SJCRH30 (cell line): ENCODE measurements at places on chromosomes 5 and 9.

- DNase-seq, result no peak
These were observed 391.3 kb downstream of the DIRAS2 start for GRCh38 chr9:90251316-90251715.

GRCh38 chr9:129840034-129840433, 4.8 kb downstream of the USP20 start:
- DNase-seq, result no peak

- DNase-seq, result no peak
These were observed 71.9 kb upstream of the GRHPR start for GRCh38 chr9:37350486-37351190.

GRCh38 chr5:178462076-178462475, 128.1 kb downstream of the COL23A1 start:
- no peak for DNase-seq

GRCh38 chr5:151862811-151863472, 61.7 kb downstream of the GLRA1 start:
- no peak for DNase-seq

DNA sequence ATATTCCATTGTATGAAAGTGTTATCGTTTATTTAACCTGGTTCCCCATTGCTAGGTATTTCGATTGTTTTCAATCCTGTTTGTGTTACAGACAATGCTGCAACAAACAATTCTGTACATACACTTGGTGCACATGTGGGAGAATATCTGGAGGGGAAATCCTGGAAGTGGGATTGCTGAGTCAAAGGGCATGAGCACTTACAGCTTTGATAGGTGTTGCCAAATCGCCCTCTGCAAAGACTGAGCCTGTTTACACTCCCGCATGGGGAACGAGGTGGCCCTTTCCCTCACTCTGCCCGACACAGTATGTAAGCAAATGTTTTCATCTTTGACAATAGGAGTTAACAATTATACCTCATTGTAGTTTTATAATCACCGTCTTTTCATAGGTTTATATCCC, 66.2 kb downstream of the PDE6A start:
- no peak for DNase-seq

GRCh38 chr5:95641741-95642220, 4.8 kb upstream of the RFESD start:
- DNase-seq, result no peak

- DNase-seq, result no peak
These were observed 3.8 kb upstream of the ZNF782 start for GRCh38 chr9:96858018-96858573.

- peak; percentile 81 for DNase-seq
These were observed 54.1 kb upstream of the ABL1 start for GRCh38 chr9:130780865-130781504.

GRCh38 chr9:118455259-118455658, 751.1 kb downstream of the TLR4 start:
- peak; percentile 19 for DNase-seq

GRCh38 chr5:97026721-97027120, 90.8 kb downstream of the LNPEP start:
- DNase-seq, result no peak

GRCh38 chr5:127447827-127448226, 69.6 kb upstream of the PRRC1 start:
- DNase-seq, result no peak

DNA sequence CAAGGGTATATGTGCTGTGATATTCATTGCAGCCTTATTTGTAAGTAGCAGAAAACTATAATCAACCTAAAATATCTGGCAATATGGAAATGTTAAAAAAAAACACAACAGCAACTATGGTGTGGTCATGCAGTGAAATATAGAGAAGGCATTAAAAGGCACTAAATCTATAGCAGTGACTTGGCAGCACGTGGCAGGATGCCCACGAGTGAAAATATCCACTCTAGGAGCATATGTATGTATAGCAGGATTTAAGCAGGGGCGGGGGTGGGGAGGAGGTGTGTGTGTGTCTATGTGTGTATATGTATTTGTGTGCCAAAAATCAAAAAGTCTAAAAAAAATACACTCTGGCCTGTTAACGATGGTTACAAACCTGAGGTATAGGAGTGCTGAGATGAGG, 115.6 kb downstream of the RPS23 start:
- DNase-seq, result no peak

DNA sequence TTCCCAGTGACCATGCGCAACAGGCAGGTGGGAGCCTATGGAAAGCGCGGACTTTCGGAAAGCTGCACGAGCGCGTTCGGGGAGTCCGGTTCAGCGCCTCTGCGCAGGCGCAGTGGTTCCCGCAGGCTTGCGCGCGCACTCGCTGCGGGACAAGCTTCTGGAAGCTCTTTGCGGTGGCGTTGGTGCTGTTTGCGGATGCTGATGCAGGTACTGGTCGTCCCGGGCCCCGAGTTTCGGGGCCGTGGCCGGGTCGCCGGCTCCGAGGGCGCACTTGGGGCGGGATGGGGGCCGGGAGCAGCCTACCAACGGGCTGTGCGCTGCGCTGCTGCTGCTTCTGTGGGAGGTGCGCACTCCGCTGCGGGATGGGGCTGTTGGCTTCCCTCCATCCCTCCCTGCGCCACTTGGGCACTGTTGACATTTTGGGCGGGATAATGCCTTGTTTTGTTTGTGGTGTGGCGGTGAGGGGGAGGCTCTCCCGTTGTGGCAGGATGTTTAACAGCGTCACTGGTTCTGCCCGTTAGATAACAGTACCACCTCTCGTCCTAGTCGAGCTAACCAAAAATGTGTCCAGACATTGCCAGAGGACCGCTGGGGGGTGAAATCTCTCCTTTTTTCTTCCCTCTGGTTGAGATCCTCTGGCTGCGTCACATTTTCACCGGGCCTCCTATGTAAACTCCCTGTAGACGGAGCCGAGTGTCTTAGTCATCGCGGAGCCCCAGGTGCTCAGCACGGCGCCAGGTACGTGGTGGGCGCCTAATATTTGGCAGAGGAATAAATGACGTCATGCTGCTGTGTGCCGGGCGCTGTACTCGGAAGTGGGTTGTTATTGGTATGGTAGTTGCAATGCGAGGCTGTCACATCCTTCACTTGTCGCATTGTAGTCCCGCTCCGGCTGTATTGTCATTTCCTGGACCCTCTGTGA, at the start of gene ZNF483:
TSS of gene ZNF483 (plus strand) at position 124 of the 922 bp plus-strand sequence. CDS start 2,217 bp downstream, outside the sequence.
- DNase-seq, result peak; percentile 94

DNA sequence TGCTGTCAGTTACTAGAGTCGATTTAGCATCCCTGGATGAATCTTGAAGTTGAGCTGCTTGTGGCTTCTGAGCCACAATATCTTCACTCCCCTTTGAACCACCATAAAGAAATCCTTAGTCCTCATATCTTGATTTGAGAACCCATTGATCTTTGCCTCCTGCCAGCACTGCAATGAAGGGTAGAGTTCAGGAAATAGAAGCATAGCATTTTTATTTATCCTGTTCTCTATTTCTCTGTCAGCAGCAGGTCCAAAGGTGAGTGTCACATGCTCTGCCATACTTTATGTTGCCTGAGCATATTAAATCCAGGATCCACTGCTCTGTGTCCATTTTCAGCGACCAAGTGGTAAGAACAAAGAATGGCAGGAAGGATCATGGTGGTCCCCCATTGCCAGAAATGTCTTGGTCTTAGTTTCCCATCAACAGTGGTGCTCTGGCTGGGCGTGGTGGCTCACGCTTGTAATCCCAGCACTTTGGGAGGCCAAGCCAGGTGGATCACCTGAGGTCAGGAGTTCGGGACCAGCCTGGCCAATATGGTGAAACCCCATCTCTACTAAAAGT, 80.2 kb upstream of the PANK3 start:
- no peak for DNase-seq

DNA sequence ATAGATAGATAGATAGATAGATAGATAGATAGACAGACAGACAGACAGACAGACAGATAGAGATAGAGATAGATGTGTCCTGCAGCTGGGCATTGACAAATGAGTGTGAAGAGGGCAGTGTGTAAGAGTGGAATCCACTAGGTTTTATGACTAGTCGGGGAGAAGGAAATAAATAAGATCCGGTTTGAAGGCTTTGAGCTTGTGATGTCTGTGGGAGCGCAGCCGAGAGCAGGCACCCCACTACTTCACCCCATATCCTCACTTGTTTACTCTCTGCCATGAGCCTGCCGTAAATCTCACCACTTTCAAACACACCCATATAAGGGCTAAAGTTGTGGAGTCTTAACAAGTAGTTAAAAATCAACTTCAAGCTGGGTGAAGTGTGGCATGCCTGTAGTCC, 1.4 kb upstream of the SUSD1 start:
- no peak for DNase-seq

DNA sequence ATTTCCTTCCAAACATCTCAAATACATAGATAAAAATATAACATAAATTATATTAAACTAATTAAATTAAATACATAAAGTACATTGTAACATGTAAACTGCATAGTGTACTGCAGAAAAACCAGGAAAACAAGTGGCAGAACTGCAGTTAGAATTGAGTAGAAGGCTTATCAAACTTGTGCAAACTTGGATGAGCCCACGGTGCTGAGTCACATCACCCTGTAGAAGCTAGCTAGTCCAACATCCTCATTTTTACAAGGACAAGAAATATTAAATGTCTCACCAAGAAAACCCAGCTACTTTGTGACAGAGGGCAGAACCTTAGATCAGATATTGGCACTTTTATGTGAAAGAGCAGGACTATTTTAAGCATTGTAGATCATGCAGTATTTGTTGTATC, 807.9 kb upstream of the NUDT12 start:
- DNase-seq, result no peak

GRCh38 chr9:91900055-91900796, 49.8 kb downstream of the ROR2 start:
- no peak for DNase-seq

GRCh38 chr5:132797651-132798050, 15.5 kb upstream of the SOWAHA start:
- DNase-seq, result no peak

- no peak for DNase-seq
These were observed 7.4 kb upstream of the FBXO10 start for GRCh38 chr9:37583522-37584121.

DNA sequence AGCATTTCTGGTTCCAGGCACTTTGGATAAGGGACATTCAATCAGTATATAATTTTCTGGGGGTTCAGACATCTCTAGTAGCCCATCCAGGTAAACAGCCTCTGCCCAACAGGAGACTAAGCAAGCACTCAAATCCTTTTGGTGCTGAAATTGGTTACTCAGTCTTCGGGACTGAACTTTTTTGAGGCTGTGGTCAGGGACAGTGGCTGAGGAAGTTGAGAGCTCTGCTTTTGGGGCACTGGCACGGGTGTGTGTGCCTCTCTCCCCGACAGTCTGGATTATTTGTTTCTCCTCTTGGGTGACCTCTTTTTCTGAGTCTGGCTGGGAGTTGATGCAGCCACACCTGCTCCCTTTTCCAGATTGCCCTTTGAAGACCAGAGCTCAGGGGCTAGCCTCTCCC, 47.6 kb downstream of the ACER2 start:
- peak; percentile 9 for DNase-seq

DNA sequence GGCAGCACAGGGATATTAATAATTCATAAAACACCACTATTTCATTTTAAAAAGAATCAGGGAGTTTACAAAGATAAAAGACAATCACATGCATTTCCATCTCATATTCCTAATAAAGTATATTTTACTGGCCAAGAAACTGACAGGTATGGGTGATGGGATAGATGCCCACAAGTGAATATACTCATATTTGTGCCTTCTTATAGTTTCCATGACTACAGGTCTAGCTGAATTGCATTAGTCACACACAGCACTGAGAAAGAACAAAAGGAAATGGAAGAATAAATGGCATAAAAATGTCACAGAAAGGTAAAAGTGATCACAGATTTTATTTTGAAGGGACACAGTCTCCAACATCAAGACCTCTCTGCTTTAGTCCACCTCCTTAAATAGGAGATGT, 193.5 kb downstream of the PLK2 start:
- peak; percentile 16 for DNase-seq

DNA sequence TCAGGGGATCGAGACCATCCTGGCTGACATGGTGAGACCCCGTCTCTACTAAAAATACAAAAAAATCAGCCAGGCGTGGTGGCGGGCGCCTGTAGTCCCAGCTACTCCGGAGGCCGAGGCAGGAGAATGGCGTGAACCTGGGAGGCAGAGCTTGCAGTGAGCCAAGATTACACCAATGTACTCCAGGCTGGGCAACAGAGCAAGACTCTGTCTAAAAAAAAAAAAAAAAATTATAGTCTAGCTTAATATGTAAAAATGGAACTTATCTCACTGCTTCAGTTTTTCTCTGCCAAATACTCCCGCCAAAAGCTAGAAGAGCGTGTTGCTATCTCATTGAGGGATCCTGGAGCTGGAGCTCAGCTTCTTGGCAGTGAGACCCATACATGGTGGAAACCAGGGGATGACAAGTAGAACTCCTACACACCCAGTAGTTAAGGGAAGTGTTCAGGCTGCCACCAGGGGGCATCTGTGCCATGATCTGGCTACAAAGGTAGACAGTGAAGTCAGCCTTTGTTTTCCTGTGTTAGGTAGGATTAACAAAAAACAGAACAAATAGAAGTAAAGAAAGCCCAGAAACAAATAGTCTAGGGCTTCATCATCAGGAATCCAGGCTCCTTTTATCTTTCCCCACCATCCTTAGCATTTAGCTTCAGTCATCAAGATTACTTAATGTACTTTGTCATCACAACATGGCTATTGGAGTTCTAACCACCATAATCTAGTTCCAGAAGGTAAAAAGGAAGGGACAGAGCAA, 33.6 kb upstream of the GLIPR2 start:
- peak; percentile 89 for DNase-seq

DNA sequence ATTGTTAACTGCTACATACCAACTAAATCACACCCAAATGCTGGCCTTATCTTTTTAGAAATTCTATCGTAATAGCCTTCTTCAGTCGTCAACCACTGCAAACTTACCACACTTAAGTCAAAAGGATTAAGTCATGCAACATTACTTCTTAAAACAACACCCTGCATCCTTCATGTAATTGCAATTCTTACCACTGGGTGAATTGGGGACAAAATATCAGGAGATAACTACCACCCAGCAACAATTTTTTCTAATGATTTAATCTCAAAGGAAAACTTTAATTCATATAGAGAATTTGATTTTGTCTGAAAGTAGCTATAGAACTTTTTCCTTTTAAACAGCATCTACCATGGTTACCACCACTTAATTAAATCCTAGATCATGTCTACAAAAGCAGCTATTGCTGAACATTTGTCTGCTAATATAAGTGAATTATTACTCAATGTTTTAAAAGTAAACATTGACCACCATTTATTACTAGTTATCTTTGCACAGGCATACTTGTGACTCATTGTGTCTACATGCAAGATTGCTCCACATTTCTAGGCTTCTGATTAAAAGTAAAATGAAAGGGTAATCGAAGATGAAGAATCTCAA, 10.5 kb downstream of the MLLT3 start:
- no peak for DNase-seq

- DNase-seq, result no peak
These were observed 456.5 kb upstream of the ZNF608 start for GRCh38 chr5:125202871-125203438.

GRCh38 chr5:43121913-43122484, 1.3 kb downstream of the ZNF131 start:
- peak; percentile 17 for DNase-seq

GRCh38 chr9:97570899-97571298, 62.3 kb downstream of the TSTD2 start:
- peak; percentile 31 for DNase-seq

DNA sequence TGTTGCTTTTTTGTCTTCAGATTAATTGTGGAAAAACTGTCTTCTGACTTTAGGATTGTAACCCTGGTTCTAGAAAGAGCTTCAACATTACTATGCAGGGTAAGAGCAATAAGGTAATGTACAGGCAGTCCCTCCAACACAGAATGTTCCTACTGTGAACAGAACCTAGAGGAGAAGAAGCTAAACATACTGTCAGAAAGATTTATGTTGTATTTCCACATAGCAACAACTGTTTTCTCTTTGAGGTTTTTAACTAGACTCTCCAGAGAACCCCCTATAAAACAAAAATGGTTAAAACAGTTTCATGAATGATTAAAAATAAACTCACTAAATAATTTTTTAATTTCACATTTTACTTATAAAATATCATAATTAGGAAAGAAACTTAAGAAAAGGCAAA, 64.3 kb upstream of the NAA35 start:
- no peak for DNase-seq
